ENCODE measurements at places on chromosomes 3 and 15.

GRCh38 chr3:36295296-36295695 is 85.0 kb upstream of the STAC start:
- no peak for DNase-seq

DNA sequence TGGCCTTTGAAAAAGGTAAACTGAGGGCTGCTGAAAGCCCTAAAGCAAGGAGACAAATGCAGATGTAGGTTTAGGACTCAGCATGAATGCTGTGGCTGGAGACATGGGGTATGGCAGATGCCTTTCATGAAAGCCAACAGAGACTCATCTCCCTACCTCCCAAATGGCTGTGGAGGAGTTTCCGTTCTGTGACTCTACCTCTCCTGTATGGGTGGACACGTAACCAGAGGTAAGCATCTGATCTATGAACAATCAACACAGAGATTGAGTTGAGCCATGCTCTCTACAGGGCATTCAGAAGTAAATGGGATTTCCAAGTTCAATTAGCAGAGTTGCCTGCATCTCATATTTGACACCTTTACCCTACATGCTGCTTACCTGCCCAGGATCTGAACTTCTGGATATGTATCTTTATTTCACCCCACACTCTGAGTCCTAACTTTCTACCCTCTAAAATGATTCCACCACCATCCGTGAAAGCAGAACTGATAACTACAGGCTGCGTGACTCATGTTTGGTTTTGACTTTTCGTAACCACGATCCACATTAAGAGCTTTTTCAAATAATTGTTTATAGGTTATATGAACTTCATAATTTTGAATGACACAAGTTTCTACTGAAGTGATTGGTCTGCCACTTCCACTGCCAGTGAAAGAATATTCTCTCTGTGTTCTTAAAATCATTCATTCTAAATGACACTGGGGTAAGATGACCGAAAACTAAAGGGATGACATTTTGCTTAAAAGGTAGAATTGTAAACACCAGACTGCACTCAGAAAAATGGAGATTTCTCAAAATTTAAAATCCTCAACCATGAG is 1058.7 kb downstream of the FHIT start:
- DNase-seq, result no peak

DNA sequence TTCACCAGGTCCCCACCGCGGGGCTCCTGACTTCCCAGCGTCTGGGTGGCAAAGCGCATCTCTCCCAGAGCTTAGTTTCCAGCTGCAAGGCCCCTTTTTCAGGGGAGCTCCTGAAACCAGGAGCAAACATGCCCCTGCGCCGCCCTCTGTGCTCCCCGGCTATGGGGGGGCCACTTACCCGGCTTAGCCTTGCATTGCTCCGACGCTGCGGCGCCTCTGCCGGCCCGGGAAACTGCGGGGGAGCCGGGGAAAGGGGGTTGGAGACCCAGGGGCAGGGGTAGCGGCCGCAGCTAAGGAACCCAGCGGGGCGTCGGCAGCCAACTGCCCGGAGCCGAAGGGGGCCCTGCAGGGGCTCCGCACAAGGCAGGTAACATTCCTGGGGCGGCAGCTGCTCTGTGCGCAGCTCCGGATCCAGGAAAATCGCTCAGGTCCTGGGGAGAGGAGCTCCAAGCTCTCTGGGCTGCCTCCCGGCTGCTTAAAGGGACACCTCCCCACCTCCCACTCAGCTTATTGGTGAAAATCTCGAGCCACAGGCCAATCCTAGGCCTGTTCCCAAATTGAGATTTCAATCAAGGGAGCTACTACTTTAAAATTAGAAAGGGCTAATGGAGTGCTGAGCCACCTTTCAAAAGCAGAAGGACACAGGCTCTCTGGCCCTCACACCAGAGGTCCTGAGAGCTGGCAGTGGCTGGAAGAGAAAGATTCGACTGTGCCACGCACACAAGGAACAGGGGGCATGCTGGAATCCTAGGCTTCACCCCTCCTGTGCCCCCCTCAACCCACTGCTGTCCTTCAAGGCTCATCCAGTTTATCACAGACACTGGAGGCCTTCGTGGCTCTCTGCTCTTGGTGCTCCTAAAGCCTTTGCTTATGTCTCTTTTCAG is 42.7 kb upstream of the PRICKLE2 start:
- no peak for DNase-seq

DNA sequence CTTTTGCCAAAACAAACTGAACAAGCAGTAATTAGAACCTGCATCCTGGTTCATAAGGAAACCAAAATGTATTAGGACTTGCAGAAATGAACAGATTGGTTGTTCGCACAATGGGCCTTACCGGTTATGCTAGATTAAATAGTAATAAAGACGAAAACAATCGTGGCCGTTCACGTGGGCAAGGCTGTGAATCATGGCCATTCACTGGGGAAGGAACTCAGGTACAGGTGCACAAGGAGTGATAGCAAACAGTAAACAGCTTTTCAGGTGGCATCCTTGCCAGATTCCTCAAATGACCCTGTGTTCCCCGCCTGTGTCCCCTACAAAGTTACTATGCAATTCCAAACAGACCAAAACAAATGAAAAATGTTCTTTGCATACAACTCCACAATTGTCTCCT is 8.2 kb downstream of the LRIG1 start:
- no peak for DNase-seq

DNA sequence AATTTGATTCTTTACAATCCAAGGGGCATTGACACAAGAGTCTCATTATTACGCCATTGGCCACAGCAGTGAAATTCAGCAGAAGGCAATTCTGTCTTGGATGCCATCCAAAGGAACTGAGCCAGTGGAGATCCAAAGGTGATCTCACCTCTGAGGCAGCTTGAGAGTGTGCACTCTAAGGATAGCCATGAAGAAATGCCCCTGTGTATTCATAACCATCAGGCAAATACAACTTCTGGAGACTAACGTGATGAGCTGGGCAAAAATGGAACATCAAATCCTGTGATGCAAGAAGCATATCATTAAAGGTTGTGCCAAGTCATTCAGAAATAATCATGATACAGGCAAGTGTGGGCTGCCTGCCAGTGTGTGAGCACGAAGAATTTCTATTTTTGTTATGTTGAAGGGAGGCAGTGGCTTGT is 41.4 kb downstream of the ROBO2 start:
- DNase-seq, result no peak

DNA sequence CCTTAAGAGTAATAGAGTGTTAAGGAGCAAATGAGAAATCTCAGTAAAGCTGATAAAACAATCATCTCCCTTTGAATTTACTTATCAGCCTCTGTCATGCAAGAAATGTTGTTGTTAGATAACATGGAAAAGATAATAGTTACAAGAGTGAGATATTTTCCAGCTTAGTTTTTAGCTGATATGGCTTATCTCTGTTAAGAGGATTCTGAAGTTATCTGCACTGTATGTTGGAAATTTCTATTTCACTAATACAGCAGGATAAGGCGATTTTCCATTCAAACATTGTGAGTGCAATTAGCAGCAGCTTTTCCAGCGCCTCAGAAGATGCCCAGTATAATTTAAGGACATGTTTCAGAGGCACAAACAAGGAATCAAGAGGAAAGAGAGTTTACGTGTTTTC is 262.9 kb downstream of the CNTN6 start:
- no peak for DNase-seq

DNA sequence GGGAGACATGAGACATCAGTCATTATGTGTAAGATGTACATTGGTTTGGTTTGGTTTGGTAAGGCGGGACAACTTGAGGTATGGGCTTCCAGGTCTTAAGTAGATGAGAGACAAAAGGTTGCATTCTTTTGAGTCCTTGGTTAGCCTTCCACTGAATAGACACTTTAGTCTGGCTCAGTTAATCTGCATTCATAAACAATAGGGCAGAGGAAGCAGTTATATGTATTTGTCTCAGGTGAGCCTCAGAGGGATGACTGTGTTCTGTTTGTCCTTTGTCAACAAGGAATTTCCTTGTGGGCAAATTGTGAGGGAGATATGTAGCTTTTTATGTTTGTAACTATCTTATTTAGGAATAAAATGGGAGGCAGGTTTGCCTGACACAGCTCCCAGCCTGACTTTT is 50.4 kb downstream of the TCF12 start:
- no peak for DNase-seq

DNA sequence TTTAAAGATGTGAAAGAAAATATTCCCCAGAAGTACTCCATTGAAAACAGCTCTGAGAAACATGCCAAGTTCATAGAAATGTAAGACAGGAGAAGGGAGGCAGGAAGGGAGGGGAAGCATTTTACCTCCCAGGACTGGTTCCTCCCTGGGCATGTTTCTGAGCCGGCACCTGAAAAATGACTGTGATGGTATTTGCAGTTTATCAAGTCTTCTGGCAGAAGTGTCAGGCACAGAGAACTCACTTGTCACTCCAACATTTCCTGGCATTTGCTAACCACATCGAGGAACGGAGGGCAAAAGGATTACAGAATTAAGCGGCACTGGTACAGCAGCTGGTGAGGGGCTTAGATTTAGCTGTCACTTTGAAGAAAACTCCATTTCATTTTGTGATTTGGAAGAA is 1054.0 kb downstream of the TUSC7 start:
- no peak for DNase-seq

DNA sequence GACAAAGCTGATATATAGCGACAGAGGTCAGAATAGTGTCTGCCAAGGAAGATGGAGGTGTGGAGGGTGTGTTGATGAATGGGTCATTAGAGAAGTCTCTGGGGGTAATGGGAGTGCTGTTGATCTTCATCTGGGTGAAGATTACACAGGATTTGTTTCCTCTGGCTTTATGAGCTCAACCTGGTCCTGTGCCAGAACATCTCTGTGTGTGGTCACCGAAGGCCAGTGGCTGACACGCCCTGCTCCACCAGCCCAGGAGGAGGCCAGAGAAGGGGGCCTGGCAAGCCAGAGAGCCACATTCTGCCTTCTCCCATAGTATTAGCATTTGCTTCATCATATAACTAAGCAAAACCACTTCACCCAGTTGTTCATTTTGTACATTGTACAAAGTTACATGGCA is 121.1 kb downstream of the ZNF621 start:
- DNase-seq, result no peak

DNA sequence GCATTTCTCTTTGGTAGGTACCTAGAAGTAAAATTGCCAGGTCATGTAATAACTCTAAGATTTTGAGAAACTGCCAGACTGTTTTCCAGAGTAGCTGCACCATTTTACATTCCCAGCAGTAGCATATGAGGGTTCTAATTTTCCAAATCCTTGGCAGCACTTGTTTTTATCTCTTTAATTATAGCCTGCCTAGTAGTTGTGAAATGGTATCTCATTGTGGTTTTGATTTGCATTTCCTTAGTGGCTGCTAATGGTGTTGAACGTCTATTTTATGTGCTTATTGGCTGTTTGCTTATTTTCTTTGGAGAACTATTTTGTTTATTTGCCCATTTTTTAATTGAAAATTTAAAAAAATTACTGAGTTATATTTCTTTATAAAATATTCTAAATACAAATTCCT is 117.9 kb downstream of the TCF12 start:
- no peak for DNase-seq

- DNase-seq, result no peak
These were observed 23.7 kb downstream of the XXYLT1 start for GRCh38 chr3:195247086-195247862.

DNA sequence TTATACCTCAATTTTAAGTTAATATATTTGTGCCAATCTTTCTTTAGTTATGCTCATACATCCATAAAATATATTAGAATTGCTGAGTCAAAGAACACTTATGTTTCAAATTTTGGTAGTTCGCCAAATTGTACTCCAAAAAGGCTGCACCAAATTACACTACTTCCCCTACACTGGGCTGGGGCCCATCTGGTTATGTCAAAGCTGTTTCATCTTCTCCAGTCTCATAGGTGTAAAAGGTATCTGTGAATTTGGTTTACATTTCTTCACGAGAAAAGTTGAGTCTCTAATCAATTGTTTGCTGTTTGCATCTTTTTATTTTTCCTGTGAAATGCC is 706 bp downstream of the FSIP1 start:
- no peak for DNase-seq

DNA sequence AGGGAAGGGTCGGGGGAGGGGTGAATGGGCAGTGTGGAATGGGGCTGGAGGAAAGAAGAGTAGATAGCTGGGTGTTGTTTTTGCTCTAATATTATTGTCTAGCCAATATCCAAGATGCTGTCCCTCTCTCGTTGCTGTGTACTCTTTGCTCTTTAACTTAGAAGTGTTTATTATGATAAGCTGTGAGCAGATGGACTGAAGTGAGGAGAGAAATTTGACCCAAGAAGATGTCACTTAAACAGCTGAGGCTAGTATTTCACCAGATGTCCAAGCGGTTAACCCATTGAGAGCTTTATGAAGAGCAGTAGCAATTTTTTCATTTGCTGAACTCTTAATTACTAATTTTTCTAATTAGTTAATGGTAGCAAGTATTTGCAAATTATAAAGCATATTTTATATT is 212.2 kb upstream of the TP63 start:
- DNase-seq, result no peak

DNA sequence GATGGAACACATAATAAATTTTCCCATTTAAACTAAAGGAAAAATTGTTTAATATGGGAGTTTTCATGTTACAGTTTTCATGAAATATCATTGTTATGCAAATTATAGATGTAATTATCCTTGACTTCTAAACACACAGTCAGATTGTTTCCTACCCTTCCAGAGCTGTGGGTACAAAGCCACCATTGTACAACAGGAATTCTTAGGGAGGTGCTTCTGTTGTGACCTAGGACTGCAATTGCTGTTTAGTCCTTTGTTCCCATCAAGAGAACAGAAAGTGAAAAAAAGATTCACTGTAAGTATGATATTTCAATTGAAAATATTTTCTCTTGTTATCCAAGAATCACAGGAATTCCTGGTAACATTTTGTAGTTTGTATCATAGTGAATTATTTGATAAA is 455.3 kb upstream of the NAALADL2 start:
- DNase-seq, result no peak

DNA sequence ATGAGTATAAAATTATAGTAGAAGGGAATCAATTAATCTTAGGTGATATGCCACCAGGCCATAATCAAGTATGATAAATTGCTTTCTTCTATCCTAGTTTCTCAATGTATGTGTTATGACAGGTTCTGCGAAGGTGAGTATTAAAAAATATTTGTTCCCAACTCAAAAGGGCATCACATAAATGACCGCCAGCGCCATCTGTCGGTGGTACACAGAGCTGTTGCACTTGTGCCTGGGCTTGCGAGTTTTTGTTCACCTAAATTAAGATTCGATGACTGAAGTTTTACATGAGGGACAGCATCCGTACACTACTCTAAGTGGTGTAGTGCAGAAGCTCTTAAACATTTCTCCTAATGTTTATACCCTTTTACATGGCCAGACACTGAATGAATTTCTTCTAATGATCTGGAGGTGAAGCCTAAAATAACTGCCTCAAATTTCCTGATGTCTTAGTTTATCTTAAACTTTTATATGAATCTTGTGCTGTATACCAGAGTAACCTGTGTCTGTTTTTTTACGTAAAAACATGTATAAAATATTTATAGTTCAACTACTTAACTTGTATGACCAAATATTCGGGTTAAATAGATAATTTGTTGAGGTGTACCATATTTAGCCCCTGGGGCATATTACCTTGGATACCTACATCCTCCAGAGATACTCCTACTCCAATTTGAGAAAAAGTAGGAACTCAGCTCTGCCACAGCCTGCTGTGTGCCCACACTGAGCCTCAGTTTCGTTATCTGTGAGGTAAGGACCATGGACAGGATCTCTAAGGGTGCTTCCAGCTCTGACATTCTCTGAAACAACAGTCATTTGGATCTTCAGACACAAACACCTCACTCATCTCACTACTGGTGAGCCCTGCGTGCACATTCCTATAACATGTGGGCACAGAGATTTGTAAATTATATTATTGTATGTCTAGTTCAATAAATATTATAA is 365.6 kb downstream of the MAGI1 start:
- peak; percentile 1 for DNase-seq

- DNase-seq, result no peak
These were observed 152.6 kb upstream of the EPHA3 start for GRCh38 chr3:88954853-88955252.

All from inflammatory macrophage treated with lipopolysaccharide for 1 hour (primary cell).